ENCODE measurements at places on chromosomes 16 and 17.

DNA sequence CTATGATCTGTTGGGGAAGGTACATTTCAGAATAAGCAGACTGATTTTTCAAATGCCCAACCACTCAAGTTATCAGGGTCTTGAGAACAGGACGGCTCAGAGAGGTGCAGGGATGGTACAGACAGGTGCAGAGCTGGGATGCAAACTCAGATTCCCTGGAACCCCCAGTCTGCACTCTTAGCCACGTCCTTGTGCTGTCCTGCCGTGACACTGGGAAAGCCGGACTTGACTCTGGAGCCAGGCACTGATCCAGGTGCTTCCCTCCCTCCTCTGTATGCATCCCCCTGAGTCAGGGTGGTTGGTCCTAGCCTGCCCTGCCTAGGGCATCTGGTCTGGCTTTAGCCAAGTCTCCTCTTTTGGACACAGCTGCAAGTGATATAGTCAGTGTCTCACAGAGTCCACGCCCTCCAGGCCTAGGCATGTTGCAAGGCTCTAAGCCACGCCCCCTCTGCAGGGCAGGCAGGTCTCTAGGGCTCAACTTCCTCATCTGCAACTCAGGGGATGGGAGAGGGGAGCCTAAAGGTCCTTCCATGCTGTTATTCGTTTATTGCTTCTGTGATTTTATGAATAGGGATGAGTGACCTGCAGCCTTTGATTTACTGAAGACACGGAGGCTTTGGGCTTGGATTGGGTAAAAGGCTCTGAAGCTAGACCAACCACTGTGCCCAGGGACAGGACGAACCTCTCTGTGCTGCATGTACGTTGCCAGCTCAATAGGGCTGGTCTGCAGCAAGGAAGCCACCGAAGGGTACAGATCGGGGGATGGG lies 97.3 kb downstream of the SDK2 start:
- DNase-seq, result no peak

- peak; percentile 31 for DNase-seq
Observed at GRCh38 chr16:30747331-30747730, 894 bp upstream of the PHKG2 start.

DNA sequence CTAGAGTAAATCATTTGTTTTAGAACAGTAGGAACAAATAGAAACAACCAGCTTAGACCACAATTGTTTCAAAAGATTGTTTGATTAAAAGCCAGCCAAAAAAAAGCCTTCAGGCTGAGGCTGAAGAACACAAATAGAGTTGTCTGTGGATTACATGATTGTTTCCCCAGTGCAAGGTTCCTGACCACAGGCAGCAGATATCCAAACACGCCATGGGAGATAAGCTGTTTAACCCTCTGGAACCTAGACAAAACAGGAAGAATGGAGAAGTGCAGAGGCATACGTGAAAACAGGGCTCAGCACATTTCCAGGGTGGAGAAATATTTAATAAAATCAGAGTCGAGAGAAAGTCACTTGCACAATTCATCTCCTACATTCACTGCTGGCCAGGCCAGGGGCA lies 21.0 kb downstream of the ATPAF2 start:
- DNase-seq, result no peak

DNA sequence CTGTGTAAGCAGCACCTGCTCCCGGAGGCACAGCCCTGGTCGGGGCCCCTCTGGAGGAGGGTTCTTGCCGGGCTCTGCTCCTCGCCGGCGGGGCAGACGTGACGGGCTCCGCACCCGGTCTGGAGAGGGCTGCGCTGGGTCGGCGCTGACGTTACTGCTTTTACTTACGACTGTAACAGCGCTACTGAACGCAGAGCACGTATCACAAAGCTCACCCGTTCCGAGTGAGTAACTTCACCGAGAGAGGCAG lies 1.3 kb upstream of the RAB40C start:
- peak; percentile 58 for DNase-seq

- no peak for DNase-seq
Observed at GRCh38 chr17:74160656-74161502, 42.6 kb upstream of the RPL38 start.

GRCh38 chr17:51257150-51258081 lies 2.4 kb downstream of the MBTD1 start:
- no peak for DNase-seq
